ENCODE measurements at places on chromosomes 13 and 19.

GRCh38 chr19:45170146-45171106 lies 7.6 kb downstream of the TRAPPC6A start:
- DNase-seq: no peak

- DNase-seq: no peak
These were observed 8.6 kb upstream of the ZNF181 start for GRCh38 chr19:34725400-34725799.

GRCh38 chr19:5504114-5504513 lies 48.9 kb downstream of the ZNRF4 start:
- DNase-seq: no peak

DNA sequence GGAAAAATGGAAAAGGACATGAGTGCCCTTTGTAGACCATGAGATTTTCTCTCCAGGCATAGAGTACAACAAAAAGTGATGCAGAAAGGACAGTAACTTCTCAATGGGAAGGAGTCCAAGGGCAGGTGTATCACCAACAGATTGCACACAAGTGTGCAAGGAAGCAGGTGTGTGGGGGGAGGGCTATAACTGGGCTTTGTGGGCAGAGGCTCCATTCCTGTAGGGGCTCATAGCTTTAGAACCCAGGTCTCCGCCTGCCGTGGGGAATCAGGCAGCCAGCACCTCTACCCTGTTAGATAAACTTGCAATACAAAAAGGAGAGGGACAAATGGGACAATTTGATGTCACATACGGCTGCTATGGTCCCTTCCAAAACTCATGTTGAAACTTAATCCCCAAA lies 119.8 kb downstream of the MIPEP start:
- no peak for DNase-seq

DNA sequence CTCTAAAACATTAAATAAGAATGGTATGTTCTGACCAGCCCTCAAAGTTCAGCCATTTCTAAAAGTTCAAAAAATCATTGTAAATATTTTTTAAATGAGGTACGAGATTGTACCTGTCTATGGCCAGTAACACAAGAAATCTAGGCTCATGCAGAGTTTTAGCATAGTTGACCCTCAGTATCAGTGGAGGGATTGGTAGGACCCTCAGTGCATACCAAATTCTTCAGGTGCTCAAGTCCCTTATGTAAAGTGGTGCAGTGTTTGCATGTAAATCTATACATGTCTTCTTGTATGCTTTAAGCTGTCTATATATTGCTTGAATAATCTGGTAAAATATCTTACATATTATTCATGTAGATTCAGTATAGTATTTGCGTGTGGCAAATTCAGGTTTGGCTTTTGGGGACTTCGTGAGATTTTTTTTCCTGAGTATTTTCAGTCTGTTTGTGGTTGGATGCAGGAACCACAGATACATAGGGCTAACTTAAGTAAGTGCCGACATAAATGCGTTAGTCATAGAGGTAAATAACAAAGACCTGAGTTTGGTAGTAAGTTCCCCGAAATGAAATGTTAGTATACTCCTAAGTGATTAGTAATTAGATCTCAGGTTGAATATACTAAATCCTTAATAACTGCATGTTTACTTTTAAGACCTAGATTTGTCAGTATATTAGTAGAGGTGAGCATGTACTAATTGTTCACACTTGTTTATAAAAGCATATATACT lies 7.8 kb downstream of the MIR17HG start:
- DNase-seq: no peak

DNA sequence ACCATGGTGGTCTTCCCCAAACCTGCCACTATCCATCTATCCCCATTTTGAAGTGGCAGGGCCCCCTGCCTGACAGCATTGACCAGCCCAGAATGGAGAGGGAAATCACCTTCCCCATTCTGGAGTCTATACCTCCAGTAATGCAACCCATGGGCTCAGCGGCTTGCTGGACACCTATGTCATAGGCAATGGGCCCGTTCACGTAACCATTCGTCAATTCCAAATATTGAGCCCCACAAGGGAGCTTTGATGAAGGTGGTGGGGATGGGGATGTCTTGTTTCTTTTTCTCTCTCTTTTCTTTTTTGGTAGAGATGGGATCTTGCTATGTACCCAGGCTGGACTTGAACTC lies 63.1 kb downstream of the AP1M1 start:
- DNase-seq: no peak

GRCh38 chr13:84446972-84447639 lies 564.8 kb upstream of the SLITRK1 start:
- no peak for DNase-seq

- no peak for DNase-seq
These were observed 14.9 kb downstream of the TEX29 start for GRCh38 chr13:111335298-111335697.

- DNase-seq: no peak
These were observed 26.7 kb downstream of the MIER2 start for GRCh38 chr19:317710-318508.

DNA sequence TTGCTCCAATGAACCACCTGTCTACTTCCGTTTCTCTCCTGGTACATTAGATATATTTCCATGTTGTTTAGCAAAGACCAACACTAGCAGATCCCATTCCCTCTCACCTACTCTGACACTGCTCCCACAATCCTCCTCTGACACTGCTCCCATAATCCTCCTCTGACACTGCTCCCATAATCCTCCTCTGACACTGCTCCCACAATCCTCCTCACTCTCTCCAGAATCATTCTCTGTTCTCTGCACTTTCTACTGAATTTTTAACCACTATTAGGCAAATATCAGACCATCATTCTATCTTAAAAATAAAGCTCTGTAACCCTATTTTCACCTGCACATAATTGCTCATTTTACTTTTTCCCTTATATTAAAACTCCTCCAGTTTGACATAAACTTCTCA lies 578.5 kb upstream of the PCDH20 start:
- DNase-seq: no peak

DNA sequence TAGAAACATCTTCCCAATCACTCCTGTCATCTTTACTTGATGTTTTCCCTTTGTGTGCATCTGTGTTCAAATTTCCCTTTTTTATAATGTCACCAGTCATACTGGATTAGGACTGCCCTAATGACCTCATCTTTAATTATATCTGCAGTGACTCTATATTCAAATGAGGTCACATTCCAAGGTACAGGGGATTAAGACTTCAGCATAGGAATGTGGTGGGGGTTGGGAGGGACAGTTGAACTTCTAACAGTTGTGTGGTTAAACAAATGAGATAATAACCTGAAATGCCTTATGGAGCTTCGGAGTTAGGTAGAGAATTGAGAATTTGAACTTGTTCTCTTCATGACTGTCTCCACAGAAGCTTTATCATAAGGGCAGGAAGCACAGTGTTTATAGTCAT lies 23.0 kb downstream of the PAN3 start:
- no peak for DNase-seq

DNA sequence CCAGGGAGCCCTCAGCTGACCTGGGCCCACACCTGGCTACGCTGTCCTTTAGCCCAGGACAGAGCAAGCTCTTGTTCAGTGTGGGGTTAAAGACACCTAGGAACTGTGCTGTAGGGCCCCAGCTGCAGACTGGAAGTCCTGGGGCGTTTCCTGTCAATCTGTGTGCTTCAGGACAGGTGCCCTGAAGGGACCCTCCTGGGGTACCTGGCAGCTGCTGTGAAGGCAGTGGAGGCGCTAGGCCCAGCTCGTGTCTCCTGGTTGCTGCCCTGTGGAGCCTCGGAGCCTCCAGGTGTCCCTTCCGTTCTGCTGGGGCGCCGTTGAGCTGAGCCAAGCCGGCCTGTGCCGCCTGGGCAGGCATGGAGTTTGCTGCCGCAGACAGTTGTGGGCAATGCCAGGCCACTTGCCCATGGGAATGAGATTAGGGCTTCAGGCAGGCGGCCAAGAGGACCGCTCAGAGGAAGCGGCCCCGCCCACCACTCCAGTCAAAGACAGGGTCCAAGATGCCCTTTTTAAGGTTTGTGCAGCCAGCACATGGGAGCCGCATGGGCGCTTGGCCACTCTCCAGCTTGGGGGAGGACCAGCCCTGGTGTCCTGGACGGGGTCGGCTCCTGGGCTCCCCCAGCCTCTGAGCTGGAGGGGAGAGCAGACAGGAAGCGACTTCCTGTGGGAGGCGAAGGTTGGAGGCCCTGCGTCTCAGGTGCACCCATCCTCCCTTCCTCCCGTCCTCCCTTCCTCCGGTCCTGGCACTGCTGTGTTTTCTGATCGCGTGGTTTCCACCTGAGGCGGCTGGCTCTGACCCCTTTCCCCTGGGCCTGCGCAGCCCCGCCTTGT lies 4.0 kb downstream of the PTBP1 start:
- DNase-seq: no peak

GRCh38 chr13:89066868-89067466 lies 1395.8 kb downstream of the SLITRK5 start:
- DNase-seq: peak; percentile 7

DNA sequence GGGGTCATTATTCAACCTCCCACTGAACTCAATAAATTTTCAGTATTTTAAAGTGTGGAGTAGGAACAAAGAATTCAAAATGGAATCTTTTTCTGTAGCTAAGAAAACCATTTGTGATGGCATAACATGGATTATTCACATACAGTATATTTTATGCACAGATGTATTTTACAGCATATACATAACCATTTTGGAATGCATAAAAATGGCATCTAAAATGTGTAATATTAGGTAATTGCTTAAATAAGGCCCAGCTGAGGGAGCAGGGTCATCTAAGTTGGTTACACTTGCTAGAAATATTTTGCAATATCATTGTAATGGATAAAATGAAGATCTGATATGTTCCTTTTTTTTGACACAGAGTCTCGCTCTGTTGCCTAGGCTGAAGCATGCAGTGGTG lies 146.9 kb downstream of the LMO7 start:
- DNase-seq: no peak

GRCh38 chr13:100231176-100231575 lies 142.3 kb downstream of the PCCA start:
- DNase-seq: no peak

DNA sequence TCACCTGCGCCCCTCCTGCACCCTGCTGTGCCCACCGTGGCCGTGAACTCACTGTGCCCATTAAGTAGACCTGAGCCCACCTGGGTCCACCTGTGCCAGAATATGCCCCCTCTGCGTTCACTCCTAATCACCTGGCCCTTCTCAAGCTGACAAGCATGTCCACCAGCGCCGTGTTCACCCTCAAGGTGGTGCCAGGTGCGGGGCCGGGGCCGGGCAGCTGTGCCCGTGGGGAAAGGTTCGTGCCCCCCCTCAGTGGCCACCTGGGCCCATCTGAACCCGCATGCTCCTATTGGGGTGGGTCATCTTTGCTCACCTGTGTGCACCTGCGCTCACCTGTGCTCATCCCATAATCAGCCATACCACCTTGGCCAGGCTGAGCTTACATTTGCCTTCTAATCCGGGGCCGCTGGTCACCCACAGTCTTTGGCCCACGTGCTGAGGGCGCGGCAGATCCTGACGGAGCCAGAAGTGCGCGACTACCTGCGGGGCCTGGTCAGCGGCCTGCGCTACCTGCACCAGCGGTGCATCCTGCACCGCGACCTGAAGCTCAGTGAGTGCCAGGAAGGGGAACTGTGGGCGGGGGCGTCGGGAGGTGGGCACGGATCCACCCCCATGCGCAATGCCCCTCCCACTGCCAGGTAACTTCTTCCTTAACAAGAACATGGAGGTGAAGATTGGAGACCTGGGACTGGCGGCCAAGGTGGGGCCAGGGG lies 2.3 kb downstream of the PLK5 start:
- no peak for DNase-seq

DNA sequence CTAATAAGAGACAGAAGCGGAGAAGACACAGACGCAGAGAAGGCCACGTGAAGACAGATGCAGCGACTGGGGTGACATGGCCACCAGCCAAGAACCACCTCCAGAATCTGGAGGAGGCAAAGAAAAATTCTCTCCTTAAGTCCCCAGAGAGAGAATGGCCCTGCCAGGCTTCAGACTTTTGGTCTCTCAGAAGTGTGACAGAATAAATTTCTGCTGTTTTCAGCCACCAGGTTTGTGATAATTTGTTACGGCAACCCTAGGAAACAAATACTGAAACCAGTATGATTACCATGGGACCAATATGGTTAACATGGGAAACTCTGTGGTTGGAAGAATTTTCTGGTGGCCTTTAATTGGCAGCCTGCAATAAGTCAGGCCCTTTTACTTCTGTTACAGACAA lies 63.9 kb upstream of the DOCK9 start:
- DNase-seq: no peak

Measured in H54 (cell line).